ENCODE measurements at places on chromosomes 2 and 18.

DNA sequence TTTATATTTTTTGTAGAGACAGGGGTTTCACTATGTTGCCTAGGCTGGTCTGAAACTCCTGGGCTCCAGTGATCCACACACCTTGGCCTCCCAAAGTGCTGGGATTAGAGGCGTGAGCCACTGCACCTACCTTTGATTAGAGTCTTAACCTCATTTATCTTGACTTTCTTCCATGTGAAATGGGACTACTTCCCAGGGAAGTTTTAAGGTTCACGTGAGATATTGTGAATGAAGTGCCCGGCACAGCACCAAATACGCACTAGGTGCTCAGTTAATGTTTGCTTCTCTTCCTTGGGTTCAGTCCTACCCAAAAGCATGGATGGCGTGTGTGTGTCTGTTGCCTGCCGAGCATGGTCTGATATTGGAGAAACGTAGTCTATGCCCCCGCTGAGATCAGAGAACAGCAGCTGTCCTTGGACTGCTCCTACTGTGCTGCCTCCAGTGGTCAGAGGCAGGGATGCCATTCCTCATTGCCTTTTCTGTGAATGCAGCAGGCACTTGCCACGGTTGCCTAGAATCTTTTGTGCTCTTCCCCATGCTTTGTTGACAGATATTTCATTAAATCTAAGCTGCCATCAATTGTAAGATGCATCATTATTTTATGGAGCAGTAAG is 12.3 kb upstream of the TFCP2L1 start:
- DNase-seq, result no peak

DNA sequence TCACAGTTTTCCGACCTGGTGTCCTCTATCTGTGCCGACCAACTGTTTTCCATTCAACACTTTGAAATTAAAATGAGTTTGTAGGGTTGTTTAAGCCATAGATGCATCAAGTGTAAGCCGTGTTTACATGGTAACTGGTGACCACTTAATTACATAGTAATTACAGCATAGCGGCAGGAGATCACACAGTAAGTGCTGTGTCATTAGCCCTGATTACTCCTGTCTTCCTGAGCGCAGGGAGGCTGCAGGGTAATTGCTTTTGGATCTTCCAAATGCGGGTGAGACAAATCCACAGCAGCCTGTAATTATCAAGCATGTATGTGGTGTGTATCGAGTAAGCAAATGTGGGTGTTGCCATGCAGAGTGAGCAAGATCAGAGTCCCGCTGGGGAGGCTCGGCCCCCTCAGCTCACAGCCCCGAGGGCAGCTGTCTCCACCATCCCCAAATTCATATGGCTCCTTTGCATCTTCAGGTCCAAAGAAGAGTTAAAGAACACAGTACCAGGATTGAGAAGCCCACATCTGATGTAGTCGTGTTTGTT is 71.5 kb upstream of the HDAC4 start:
- DNase-seq, result no peak

GRCh38 chr2:117858892-117859531 is 44.5 kb downstream of the DDX18 start:
- no peak for DNase-seq

- DNase-seq, result no peak
Measured at GRCh38 chr18:14098428-14098827, 33.8 kb downstream of the ZNF519 start.

DNA sequence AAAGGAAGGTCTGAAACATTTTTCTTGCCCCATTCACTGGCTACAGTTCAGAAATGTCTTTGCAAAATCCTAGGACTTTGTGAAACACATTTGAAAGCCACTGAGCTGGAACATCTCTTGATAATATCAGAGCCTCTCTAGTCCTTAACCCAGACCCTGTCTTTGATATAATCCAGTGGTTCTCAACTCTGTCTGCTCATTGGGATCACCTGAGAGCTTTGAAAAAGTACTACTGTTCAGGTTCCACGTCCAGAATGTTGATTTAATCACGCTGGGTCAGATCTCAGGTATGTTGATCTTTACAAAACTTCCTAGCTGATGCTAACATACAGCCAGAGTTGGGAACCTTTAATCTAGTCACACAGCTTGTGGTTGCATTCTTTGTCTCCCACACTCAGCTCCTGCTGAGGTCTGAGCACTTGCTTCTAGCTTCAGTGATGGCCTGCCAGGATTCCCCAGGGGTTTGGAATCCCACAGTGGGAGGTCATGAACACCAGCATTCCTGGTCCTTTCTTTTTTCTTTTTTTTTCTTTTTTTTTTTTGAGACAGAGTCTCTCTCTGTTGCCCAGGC is 262.7 kb downstream of the SETBP1 start:
- no peak for DNase-seq

GRCh38 chr2:190188289-190188688 is 125.8 kb upstream of the MSTN start:
- DNase-seq, result no peak

DNA sequence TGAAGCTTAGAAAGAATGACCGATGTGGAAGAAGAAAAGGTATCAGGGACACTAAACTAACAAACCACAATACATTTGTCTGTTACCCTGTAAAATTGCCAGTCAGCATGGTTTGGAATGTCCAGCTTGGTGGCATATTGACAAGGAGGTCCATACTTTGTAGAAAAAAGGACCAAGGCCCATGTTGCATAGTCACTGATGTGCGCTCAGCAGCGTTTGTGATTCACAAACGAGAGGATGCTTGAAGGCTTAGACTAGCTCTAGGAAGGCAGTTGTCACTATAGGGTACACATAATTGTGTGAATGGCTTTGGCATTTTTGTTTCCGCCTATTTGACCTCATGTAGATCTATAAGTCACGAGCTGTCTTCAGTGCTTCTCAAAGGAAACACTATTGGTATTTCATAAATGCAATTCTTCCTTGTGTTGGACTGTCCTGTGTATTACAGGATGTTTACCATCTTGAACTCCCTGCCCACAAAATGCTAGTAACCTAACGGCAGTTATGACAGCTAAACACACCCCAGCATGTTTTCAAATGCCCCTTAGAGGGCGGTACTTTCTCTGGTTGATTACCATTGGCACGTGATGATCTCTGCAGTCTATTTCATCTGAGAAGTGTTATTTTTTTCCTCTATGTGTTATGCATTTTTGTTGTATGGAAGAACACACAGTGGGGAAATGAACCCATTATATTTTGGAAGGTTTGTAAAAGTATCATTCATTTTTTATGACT is 304.2 kb downstream of the CYRIA start:
- DNase-seq, result no peak

DNA sequence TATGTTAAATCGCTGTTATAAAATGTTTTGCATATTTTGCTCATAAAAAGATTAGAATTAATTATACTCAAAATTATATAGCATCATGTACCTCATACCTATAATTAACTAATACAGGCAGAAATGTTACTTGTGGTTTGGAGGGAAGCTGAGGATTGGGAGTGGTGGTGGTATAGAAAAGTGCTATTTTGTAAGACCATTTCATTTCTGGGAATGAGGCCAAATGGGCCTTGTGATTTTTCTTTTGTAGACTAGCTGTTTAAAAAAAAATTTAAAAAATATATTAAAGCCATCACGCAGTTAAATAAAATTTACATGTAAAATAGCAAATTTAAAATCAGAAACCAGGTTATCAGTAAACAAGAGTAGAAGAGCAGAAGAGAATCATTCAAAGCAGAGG is 560.8 kb upstream of the FAM98A start:
- DNase-seq, result no peak

- DNase-seq, result no peak
Measured at GRCh38 chr2:225889452-225889851, 489.9 kb downstream of the NYAP2 start.

DNA sequence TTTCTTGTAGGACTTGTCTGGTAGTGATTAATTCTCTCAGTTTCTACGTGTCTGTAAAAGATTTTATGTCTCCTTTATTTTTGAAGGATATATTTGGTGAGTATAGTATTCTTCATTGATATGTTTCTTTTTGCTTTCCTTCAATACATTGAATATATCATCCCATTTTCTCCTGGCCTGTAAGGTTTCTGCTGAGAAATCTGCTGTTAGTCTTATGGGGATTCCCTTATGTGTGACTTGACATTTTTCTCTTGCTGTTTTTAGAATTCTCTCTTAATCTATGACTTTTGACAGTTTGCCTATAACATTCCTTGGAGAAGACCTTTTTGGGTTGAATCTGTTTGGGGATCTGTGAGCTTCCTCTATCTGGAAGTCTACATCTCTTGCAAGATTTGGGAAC is 281.0 kb upstream of the MEIS1 start:
- no peak for DNase-seq

Data from stimulated activated CD8-positive, alpha-beta memory T cell treated with anti-CD3 and anti-CD28 coated beads, Interleukin-12 subunit alpha, Interleukin-12 subunit beta, amount 100 ng/mL, for 4 hours (primary cell).